Fibroblast of the conjunctiva (primary cell): ENCODE measurements at places on chromosomes 5 and 9.
A peak's percentile ranks its signal among the peaks of the same experiment; 100 is the strongest.

DNA sequence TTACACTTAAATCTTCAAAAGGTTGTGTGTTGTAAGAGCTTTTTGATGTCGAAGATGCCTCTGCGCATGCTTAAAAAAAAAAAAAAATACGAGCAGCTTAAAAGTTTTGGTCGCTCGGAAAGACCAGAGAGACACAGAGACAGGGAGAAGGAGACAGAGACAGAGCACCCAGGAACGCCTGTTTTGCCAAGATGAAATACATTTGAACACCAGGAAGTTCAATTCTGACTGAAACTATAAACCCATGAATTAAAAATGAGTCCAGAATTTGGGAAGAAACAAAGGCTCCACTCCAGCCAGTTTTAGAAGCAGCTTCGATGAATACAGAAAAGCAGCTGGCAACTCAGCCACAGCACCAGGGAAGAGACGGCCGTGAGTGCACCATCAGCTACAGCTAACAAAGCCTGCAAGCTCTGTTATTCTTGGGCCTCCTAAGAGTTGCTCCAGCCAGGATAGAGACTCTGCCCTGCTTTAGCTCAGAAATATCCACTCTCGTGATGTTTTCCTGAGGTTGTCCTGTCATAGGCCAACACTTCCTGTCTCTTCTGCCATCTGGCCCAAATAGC lies 2.5 kb upstream of the ZNF474 start:
- DNase-seq = no peak

- DNase-seq = no peak
Observed at GRCh38 chr9:89655990-89656657, 51.3 kb downstream of the GADD45G start.

GRCh38 chr9:134623258-134624066 lies 18.1 kb upstream of the COL5A1 start:
- DNase-seq = no peak

GRCh38 chr9:40907657-40908624 lies 220.5 kb downstream of the FOXD4L6 start:
- no peak for DNase-seq

DNA sequence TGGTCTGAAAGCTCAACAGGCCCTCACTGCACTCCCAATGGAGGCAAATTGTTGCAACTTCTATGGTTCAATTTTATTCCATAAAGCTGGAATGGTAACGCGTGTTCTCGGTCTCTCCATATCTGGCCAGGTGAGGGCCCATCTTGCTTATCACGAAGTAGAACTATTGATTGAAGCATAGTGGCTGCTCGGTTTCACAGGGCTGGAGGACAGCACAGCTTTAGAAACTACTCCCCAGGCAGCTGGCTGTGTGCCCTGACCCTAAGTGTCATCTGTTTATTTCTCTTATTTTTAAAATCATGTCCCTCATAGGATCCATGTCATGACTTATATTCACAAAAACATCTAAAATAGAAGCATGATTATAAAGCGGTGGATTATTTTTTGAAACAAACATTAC lies 223.4 kb downstream of the NPR3 start:
- DNase-seq = no peak

DNA sequence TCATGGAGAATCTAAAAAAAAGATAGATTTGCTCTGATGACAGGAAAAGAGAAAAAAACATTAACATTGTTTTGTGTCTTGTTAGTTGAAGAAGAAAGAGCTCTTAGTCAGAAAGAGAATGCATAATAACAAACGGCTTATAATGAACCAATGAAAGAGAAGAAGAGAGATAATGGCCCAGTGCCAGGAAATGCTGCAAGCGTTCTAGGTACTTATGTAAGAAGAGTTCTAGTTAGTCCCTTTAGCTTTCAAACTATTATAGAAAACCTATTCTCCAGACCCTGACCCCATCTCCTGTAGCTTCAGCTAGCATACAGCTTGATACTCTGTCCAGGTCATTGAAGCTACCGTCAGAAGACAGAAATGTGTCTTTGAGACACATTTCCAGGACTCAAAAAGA lies 70.2 kb downstream of the FBXL17 start:
- DNase-seq = no peak

GRCh38 chr9:120513825-120514396 lies 66.1 kb downstream of the CDK5RAP2 start:
- DNase-seq = no peak

GRCh38 chr9:81022177-81022576 lies 667.2 kb downstream of the TLE1 start:
- no peak for DNase-seq

DNA sequence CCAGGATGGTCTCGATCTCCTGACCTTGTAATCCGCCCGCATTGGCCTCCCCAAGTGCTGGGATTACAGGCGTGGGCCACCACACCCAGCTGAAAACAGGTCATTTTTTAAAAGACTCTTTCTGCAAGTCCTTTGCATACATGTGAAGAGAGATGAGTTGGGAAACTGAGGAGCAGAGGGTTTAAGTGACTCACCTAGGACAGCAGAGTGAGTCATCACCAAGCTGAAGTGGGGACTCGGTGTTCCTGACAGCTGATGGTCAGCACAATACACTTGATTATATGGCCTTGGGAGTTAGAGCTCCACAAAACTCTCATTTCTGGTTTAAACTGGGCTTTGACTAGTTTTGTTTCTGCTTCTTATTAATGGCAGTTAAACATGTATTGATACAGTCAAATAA lies 38.1 kb upstream of the SSBP2 start:
- DNase-seq = peak; percentile 33

DNA sequence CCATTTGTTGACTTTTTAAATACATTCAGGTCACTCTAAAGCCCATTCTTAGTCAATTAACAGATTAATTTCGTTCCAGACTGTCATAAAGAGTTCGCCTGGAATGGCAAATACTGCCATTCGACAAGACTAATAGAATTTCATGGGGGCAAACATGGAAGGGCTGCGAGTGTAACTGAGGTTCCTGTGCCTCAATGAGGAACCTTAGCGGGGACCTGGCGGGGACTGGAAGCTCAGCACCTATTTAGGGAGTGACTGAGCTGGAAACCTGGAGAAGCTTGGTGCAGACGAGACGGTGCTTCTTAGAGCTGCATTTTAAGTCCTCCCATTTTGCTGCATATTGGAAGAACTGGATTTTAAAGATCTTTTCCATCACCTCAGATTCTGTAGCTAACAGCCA lies 3.4 kb downstream of the VCAN start:
- DNase-seq = no peak

DNA sequence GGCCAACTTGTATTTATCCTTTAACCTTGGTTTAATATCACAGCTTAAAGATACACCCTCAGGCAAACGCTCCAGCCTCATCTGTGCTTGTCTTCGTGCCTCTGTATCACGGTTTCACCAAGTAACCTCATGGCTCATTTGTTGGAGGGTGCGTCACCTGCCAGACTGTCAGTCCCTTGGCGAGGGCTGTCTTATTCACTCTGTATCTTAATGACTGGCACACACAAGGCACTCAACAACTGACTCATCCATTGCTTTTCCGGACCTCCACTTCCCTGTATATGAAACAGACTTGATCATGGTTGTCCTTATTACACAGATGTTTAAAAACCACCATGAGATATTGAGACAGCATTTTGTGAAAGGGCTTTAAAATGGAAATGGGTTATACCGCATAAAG lies 28.0 kb downstream of the LCP2 start:
- DNase-seq = no peak

DNA sequence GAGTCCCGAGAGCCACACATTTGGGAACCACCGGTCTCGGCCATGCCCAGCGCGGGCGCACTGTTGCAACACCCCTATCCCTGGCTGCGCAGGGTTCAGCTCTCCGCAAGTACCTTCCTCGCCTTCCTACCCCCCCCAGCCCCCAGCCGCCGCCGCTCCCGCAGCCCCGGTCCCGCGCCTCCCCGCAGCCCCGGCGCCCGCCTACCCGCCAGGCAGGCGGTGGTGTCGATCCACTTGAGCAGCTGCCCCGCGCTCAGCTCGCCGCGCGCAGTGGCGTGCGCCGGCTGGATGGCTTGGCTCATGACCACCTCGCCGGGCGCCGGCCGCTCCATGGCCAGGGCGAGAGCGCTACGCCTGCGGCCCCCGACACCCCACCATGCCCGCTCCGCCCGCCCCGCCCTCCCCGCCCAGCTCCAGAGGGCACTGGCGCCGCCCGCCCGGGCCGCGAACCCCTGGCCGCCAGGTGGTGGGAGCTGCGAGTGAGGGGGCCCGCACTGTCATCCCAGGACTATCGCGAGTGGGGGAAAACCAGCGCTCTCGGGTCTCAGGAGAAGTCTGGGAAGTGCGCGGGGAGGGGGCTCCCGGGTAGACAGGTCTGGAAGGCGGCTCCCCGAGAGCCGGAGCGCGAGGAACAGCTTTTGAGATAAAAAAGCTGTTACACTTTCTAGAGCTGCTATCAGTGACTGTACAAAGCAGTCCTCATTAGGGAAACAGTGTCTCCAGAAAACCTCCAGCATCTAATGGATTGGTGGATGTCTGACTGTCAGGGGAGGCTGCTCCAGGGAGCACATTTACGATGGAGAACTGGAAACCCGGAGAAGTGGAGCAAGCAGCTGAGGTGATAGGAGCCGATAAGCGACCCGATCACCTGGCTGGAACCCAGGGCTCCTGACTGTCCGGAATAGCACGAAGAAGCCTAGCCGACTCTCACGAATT lies at the start of gene ACOT12:
ACOT12 (minus strand) TSS at position 352 of the 936 bp plus-strand sequence; CDS start at position 332, 20 bp downstream.
- no peak for DNase-seq

GRCh38 chr5:179269781-179270543 lies 75.3 kb downstream of the ADAMTS2 start:
- no peak for DNase-seq

GRCh38 chr9:36029765-36030528 lies 6.8 kb upstream of the RECK start:
- DNase-seq = peak; percentile 96

GRCh38 chr5:64576250-64576649 lies 70.4 kb downstream of the RGS7BP start:
- no peak for DNase-seq

GRCh38 chr5:38465061-38465460 lies 91.4 kb downstream of the LIFR start:
- DNase-seq = peak; percentile 69

GRCh38 chr9:131379056-131379455 lies 14.8 kb upstream of the PRRC2B start:
- no peak for DNase-seq

DNA sequence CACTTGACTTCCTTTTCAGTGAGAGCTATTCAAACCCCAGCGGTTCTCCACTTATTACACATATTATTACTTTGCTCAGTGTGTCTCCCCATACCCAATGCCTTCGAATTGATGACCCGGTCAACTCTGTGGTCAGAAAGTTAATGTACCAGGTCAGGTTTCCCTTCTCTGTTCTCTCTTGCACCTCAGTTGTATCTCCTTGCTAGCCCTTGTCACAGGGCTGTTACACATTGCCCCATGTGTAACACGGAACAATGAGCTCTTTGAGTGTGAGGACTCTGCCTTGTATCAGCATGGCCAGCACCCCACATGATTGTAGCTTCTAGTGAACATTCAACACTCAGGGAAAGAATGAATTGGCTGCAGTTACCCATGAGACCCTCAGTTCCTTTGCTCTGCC lies 73.6 kb downstream of the DOCK2 start:
- no peak for DNase-seq

GRCh38 chr5:96335873-96336272 lies 97.2 kb downstream of the PCSK1 start:
- no peak for DNase-seq

- DNase-seq = no peak
Observed at GRCh38 chr9:122221183-122221811, 7.5 kb downstream of the LHX6 start.

DNA sequence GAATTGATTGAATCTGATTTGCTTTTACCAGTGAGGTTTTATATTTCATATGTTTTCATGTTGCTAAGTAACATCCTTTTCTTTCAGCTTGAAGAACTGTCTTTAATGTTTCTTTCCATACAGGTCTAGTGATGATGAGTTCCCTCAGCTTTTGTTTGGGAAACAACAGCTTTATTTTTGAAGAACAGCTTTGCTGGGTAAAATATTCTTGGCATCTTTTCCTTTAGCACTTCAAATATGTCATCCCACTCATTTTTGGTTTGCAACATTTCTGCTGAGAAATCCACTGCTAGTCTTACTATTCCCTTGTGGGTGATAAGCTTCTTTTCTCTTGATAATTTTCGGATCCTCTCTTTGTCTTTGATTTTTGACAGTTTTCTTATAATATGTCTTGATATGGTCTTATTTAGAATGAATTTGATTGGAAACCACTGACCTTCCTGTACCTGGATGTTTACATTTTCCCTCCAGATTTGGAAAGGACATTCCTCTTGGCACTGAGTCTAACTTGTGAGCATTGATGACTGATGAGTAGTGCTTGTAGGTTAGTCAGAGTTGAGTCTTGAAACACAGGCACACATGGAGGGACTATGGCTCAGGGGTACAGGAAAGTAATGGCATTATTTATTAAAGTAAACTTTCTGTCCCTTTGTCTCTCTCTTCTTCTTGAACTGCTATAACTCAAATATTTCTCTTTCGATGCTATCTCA lies 220.3 kb downstream of the SPATA31D1 start:
- DNase-seq = no peak

GRCh38 chr9:133889584-133890301 lies 102.4 kb downstream of the VAV2 start:
- no peak for DNase-seq

- DNase-seq = no peak
Observed at GRCh38 chr5:99314721-99315120, 385.9 kb upstream of the CHD1 start.

- DNase-seq = no peak
Observed at GRCh38 chr9:33780276-33780675, 15.1 kb upstream of the PRSS3 start.

DNA sequence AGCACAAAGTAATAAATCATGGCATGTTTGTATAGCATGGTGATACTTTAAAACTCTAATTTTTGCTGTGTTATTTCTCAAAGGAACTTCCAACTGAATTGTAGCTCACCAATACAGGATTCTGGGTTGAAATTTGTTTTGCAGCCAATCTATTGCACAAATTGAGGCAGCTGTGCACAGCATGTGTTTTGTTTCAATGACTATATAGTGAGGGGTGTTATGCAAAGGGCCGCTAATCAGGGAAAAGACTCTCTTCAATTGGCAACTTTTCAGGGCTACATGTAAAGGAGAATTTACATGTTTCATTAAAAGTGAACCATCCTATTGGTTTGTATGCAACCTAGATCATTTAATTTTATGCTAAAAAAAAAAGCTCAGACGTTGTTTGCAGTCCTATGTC lies 44.6 kb downstream of the PLPPR1 start:
- no peak for DNase-seq

DNA sequence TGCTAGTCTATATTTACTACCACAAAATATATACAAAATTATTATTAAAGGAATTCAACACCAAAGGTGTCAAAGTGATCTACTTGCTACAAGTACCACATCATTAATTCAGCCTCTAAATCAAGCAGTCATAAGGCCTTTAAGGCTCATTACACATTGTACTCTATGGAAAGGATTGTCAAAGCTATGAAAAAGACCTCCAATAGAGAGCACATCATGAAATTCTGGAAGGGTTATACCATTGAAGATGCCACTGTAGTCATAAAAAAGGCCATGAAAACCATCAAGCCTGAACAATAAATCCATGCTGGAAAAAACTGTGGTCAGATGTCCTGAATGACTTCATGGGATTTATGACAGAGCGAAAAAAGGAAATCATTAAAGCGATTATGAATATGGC lies 708.0 kb upstream of the FAM174A start:
- no peak for DNase-seq
